Activated naive CD4-positive, alpha-beta T cell treated with anti-CD3 and anti-CD28 coated beads, Interleukin-2, amount 10 ng/mL, durations not matched to agents 5 hours and 36 hours (primary cell): ENCODE measurements at places on chromosomes 2 and 18. TPM values are rescaled to one million over a fixed set of nuclear protein-coding genes. Genes with fewer than 3 reads are reported as not detected.

Gene UGT1A5
- total RNA-seq, result not detected

Gene BCL2
- 156 TPM for total RNA-seq

Gene GAL3ST2
- total RNA-seq, result 0.20 TPM

Gene AOX1
- 0.17 TPM for total RNA-seq

Gene RAB31
- total RNA-seq, result 0.96 TPM

Gene UGT1A7
- not detected for total RNA-seq

Gene GREB1
- total RNA-seq, result 0.24 TPM

Gene LRP1B
- total RNA-seq, result not detected

Gene UGT1A9
- not detected for total RNA-seq

Gene CYP27C1
- not detected for total RNA-seq

Gene CNDP1
- total RNA-seq, result not detected

Gene ZRANB3
- total RNA-seq, result 8.0 TPM

Gene LRATD1
- not detected for total RNA-seq

Gene AQP4
- total RNA-seq, result not detected

Gene MYO3B
- total RNA-seq, result not detected

Gene DSC1
- 0.55 TPM for total RNA-seq

Gene TNS1
- total RNA-seq, result 8.0 TPM

Gene COL4A3
- total RNA-seq, result not detected

Gene INHBB
- total RNA-seq, result not detected

Gene ZAP70
- 304 TPM for total RNA-seq

Gene SLC4A3
- not detected for total RNA-seq

Gene CELF4
- not detected for total RNA-seq

Gene RAPGEF4
- total RNA-seq, result 0.43 TPM

Gene CPLX4
- total RNA-seq, result not detected

Gene ARHGAP25
- total RNA-seq, result 79.6 TPM

Gene MAL
- total RNA-seq, result 354 TPM

Gene GALR1
- total RNA-seq, result not detected

Gene CYP26B1
- not detected for total RNA-seq

Gene DQX1
- total RNA-seq, result 0.26 TPM

Gene DRC1
- total RNA-seq, result not detected
